ENCODE measurements at places on chromosomes 11 and 22.

GRCh38 chr11:79291948-79292347 lies 148.9 kb downstream of the TENM4 start:
- no peak for DNase-seq

DNA sequence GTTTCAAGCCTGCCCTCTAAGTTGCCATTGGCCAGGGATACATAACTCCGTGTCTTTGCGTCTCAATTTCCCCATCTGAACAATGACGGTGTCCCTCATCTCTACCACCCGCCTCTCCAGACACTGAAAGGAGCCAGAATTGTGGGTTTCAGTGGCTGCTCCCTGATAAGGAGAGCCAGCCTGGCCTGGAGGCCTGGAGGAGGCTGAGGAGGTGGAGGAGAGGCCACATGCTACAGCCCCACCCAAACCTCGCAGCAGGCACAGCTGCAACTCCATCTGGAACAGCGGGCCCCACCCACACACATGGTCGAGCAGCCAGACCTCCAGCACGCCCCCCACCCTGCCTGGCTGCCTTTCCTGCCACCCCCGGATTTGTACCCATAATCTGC lies 34.4 kb upstream of the CD82 start:
- no peak for DNase-seq

DNA sequence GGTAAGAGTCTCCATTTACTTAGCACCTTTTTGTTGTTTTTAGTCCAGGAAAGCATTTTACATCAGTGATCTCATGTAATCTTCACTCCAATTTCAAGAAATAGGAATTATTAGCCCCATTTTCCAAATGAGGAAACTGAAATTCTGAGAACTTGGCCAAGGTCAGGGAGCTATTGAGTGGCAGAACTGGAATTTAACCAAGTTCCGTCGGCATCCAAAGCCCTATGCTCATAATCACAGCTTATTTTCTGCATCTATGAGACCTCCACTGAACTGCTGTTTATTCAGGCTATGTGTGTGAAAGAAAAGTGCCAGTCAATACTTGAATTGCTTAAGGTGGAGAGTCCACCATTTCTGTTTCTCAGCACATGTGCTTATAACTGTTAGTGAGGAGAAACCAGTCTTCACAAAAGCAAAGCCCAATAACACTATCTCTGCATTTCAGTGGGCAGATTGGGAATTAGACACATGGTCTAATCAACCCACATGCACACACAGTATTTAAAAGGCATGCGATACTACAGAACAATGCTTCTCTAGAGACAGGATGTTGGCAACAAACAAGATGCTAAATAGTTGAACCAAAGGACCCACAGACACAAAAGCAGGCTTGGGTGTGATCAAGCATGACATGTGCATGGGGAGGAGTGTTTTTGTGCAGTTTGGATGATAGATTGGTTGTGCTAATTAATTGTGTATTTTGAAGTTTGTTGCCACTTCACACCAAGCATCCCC lies 780.6 kb downstream of the OPCML start:
- no peak for DNase-seq

- no peak for DNase-seq
Observed at GRCh38 chr11:12679471-12679870, 5.2 kb downstream of the TEAD1 start.

DNA sequence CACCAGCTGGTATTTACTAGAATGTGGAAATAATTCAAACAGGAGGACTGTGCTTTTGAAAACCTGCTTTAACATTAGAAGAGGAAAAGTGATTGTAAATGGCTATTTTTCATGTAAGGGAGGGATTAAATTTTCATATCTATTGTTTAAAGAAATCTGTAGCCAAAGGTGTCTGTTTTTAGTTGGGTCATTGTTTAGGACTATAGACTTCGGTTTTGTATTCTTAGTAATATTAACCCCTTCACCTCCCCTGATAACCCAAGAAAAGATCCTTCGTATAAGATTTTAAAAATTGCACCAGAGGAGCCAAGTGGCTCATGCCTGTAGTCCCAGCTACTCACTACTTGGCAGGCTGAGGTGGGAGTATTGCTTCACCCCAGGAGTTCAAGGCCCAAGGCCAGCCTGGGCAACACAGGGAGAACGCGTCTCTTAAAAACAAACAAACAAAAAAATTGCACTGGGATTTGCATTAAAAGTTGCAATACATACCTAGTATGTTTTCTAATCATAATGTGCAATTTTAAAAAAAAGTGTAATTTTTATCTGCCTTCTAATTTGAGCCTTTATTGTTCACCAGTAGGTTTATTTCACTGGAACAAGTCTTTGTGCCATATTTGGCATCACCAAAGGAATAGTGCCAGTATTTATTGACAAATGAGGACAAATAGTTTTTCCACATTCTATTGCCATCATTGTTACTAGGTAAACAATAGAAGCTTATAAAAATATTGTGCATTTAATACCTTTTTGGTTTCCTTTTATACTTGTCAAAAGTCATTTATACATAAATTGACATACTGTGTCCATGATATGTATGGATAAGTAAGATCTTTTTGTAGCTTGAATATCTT lies 34.3 kb downstream of the MTMR3 start:
- DNase-seq, result no peak

- no peak for DNase-seq
Observed at GRCh38 chr11:62024936-62025486, 57.6 kb upstream of the FTH1 start.

GRCh38 chr22:48840112-48840949 lies 987.3 kb downstream of the BRD1 start:
- no peak for DNase-seq

DNA sequence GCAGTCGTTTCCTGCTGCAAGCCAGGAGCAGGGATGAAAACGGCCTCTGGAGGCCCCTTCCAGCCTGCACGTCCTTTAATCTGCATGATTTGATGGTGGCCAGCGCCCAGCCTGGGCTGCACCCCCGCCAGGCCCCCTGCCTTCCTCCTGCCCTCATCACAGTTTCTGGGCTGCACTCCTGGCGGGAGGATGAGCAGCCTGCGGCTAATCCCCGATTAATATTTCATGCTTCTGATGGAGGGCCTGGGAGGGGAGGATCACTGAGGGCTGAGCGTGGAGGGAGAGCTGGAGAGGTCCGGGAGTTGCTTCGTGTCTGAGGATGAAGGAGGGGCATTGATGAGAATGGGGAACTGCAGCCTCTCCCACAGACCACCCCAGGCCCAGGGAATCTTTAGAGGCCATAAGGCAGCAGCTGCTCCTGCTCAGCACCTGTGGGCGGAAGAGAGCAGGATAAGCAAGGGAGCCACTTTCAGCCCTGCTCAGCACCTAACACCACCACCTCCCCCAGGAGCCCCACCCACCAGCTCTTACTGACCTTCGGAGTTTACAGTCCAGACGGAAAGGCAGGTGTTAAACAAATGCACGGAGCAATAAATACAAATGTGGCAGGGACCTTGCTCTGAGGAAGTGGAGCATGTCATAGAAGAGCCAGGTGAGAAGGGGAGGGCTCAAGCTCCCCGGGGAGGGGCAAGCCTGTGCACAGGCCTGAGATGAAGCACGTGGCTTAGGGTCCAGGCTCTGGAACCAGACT lies 135.0 kb upstream of the NECTIN1 start:
- DNase-seq, result no peak

GRCh38 chr11:73176874-73177155 lies 34.7 kb upstream of the FCHSD2 start:
- no peak for DNase-seq

GRCh38 chr22:22840780-22841179 lies 46.8 kb upstream of the IGLL5 start:
- no peak for DNase-seq

DNA sequence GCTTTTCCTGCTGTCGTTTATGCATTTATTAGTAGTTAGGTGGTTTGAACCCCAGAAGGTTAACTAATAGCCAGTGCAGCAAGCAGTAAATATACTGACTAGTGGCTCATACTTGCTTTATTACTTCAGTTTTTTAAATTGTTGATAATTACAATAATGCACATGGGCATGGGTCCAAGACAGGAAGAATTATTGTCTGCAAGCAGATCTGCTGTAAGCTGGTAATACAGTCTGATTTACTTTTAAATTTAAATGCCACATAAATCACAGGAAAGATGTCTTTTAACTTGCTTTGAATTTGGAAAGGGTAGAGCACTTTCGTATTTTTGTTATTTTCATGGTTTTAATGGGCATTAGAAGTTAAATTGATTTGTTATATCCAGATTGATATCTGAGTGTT lies 27.1 kb downstream of the APLP2 start:
- DNase-seq, result no peak

- DNase-seq, result no peak
Observed at GRCh38 chr11:109424901-109425300, 2.9 kb downstream of the C11orf87 start.

- DNase-seq, result no peak
Observed at GRCh38 chr11:76269661-76270261, 63.5 kb upstream of the WNT11 start.

DNA sequence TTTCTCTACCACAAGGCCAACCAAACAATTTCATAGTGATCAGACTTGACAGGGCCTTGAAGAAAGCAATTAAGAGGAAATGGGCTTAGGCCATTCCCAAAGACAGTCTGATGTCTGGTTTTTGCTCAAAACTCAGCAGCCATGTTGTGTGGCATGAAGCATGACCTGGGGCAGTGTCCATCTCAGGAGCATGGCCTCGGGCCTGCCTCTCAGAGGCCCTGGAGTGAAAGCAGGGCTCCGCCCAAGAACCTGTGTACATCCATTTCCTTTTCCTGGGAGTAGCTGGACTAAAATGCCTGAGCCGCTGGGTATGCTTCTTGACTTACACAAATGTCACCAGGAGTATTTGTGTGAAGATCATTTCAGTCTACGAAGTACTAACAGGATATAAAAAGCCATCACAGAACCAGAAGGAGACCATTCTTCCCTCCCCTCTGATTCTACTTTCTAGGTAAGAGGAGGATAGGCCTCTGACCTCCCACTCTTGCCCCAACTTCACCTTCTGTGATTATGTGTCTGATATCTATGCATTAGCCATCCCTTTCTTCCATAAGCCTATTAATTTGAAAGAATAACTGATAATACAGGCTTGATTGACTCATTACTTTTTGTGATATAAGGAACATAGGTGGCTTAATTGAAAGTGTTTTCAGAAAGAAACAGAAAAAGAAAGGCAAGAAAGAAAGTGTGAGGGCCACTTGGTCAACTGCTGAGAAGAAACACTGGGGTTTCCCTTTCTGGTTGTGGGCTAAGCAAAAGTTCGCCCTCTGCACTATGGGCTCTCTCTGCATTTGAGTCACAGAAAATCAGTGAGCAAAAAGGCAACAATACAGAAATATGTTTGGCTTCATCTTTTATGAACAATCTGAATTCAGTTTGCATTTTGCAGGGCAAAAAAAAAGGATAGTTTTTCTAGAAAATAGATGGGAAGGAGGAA lies 188.6 kb upstream of the MTMR2 start:
- DNase-seq, result no peak

- no peak for DNase-seq
Observed at GRCh38 chr11:66976028-66976467, 944 bp downstream of the C11orf86 start.

GRCh38 chr11:129458756-129459535 lies 83.3 kb downstream of the BARX2 start:
- DNase-seq, result no peak

DNA sequence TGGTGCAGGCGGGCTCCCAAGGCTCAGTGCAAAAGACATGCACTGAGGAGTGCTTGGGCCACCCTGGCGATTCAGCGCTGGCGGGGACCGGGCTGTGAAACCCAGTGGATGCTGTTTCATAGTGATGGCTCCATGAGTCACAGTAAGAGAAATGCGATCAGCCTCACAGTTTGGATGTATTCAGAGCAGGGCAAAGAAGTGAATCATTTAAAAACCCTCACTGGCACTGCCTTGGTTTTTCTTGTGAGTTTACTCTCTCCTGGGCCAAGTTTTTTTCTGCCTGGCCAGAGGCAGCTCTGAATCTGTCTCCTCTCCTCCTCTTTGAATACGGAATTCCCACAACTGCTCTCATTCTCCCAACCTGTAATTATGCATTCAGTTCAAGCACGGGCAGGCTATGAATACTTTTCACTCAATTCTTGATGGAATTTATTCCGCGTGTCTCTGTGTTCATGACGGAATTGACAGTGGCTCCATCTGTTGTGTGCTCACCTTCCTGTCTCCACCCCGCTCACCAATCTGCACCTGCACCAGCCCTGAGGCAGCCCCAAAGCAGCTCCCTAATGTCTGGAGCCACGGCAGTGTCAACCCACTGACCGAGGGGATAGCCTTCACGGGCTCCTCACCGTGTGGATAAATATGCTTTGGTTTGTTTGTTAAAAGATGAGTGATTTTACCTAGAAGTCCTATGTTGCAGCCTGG lies 14.9 kb downstream of the ADAMTS8 start:
- DNase-seq, result no peak

- no peak for DNase-seq
Observed at GRCh38 chr11:119415517-119415916, 7.5 kb downstream of the THY1 start.

Data from CD4-positive, alpha-beta T cell treated with Interleukin-17A for 1 hour (primary cell).